Naive thymus-derived CD8-positive, alpha-beta T cell (primary cell): ENCODE measurements at places on chromosomes 5 and 9. TPM values are rescaled to one million over a fixed set of nuclear protein-coding genes. Genes with fewer than 3 reads are reported as not detected.
A peak's percentile ranks its signal among the peaks of the same experiment; 100 is the strongest.

SNCB gene
- not detected for total RNA-seq

F12 gene
- total RNA-seq = not detected

GRCh38 chr5:143513720-143514119 lies 110.2 kb upstream of the NR3C1 start:
- no peak for DNase-seq

- no peak for DNase-seq
Measured at GRCh38 chr9:114047717-114048116, 30.4 kb downstream of the AMBP start.

DNA sequence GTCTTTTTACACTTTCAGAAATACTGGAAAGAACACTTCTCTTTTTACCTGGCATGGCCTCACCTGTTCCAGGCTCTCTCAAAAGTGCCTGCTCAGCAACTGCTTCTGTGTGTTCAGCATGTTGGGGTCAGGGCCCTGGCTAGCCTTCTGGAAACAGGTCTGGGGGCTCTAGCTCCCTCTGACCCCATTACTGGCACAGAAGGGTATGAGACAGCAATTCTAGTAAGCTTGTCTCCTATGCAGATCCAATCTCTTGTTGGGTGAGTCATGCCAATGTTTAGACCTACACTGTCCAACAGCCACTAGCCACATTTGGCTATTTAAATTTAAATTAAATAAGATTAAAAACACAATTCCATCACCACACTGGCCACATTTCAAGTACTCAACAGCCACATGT lies 80.8 kb downstream of the MAPKAP1 start:
- DNase-seq = no peak

GRCh38 chr5:67724412-67725135 lies 491.0 kb upstream of the PIK3R1 start:
- DNase-seq = no peak

DNA sequence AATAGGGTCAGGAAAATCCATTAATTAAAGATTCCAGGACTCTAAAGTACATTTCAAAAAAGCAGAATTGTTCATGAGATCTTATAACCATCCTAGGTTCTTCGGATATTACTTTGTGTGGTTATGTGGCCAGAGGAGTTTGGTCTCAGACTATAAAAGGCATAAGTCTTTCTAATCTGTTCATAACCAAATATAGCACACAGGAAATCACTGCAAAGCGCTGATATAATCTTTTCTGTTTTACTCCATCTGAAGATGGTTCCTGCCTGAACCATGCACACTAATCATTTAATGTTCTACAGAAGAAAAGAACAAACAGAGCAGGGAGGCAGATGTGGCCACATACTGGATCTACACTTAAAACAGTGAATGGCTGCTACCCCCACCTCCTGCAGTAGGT lies 182.8 kb downstream of the SEMA5A start:
- no peak for DNase-seq

GRCh38 chr5:33657804-33658440 lies 217.2 kb downstream of the TARS1 start:
- DNase-seq = no peak

DNA sequence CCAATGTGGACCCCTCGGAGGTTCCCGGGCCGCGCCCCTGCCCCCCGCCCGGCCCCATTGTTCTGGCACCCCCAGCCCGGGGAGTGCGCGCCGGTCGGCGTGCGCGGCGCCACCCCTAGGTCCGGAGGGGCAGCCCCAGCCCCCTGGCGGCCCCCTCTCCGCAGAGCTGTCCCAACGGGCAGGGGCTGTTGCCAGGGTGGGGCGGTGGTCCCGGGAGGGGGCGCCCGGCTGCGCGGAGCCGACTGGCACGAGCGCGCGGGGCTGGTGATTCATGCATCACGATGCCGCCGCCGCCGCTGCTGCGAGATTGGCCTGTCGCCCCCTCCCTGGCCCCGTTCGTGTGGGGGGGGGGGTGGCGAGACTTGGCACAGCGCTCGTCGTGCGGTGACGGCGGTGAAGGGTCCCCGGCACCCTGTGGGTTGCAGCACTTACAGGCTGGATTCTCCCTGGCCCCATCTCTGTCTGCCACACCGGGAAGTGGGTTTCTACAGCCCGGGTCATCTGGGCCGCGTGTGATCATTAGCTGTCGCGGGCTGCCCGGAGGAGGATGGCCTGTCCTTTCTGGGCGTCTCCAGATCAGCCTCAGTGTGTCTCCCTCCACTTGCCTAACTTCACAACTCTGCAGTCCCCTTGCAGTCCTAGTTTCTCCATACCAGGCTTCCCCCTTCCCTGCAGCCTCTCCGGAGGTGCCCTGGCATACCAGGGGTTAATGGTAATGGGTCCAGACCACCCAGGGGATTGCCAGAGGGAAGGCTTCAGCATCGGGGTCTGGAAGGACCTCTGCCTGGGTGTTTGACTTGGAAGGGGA lies 858 bp downstream of the NCS1 start:
- peak; percentile 28 for DNase-seq
